Stimulated activated CD8-positive, alpha-beta memory T cell treated with anti-CD3 and anti-CD28 coated beads, Interleukin-7, amount 100 ng/mL, for 1 hour (primary cell): ENCODE measurements at places on chromosomes 12 and 14.

- DNase-seq: no peak
Measured at GRCh38 chr14:53450871-53451270, 297.7 kb upstream of the DDHD1 start.

- no peak for DNase-seq
Measured at GRCh38 chr12:99983456-99984258, 1.1 kb downstream of the ANKS1B start.

GRCh38 chr12:54390176-54390667 lies 5.7 kb upstream of the ZNF385A start:
- DNase-seq: no peak

DNA sequence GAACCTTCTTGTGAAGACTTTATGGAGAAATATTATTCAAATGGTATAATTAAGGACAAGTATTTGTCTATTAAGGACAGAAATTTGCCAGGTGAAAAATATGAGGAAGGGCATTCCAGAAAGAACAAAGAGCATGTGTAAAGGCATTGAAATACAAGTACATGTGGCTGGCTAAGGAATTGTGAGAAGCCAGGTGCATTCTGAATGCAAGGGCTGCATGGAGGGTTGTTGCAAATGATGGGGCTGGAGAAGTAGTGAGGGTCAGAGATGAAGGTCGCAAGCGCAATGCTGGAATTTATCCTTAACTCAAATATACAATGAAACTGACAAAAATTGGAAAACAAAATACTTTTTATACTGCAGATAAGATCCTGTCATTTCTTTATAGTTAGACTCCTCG lies 437.7 kb downstream of the ADAMTS20 start:
- DNase-seq: no peak

GRCh38 chr14:33835677-33836076 lies 115.2 kb downstream of the EGLN3 start:
- no peak for DNase-seq
